CD14-positive monocyte (primary cell): ENCODE measurements at places on chromosomes 16 and 17. TPM values are rescaled to one million over a fixed set of nuclear protein-coding genes. Genes with fewer than 3 reads are reported as not detected.

GRCh38 chr16:57044931-57045693 is 47.3 kb upstream of the CPNE2 start:
- peaks cover 49% of the 10 kb centered on the region for H3K36me3 ChIP-seq
- peak overlapping the region; percentile 68 for H3K27ac ChIP-seq
- H3K4me1 ChIP-seq = peaks cover 55% of the 10 kb centered on the region
- H3K4me3 ChIP-seq = peak overlapping the region; percentile 16

- DNase-seq = no peak
- no peaks in the 10 kb centered on the region for H3K27me3 ChIP-seq
- H3K36me3 ChIP-seq = no peaks in the 10 kb centered on the region
- H3K4me3 ChIP-seq = no peak overlapping the region
- H3K27ac ChIP-seq = no peak overlapping the region
These were observed 1.3 kb upstream of the CCL16 start for GRCh38 chr17:35982409-35983191.

HAS3 gene
- polyA plus RNA-seq = not detected

DNA sequence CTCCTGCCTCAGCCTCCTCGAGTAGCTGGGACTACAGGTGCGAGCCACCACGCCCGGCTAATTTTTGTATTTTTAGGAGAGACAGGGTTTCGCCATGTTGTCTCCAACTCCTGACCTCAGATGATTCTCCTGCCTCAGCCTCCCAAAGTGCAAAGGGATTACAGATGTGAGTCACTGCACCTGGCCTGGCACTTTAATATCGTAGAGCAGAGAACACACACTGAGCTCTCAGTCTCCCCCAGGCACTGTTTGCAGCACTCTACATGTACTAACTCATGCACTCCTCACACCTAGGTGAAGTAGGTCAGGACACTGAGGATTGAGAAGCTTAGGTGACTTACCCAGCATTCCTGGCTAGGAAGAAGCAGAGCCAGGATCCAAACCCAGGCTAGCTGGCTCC is 15.0 kb downstream of the C17orf100 start:
- DNase-seq = no peak
- peaks cover 2% of the 10 kb centered on the region for H3K4me1 ChIP-seq
- H3K27ac ChIP-seq = no peak overlapping the region
- no peaks in the 10 kb centered on the region for H3K36me3 ChIP-seq
- no peak overlapping the region for H3K4me3 ChIP-seq

SPIRE2 gene
- polyA plus RNA-seq = 0.99 and 1.2 TPM in 2 replicates

DNA sequence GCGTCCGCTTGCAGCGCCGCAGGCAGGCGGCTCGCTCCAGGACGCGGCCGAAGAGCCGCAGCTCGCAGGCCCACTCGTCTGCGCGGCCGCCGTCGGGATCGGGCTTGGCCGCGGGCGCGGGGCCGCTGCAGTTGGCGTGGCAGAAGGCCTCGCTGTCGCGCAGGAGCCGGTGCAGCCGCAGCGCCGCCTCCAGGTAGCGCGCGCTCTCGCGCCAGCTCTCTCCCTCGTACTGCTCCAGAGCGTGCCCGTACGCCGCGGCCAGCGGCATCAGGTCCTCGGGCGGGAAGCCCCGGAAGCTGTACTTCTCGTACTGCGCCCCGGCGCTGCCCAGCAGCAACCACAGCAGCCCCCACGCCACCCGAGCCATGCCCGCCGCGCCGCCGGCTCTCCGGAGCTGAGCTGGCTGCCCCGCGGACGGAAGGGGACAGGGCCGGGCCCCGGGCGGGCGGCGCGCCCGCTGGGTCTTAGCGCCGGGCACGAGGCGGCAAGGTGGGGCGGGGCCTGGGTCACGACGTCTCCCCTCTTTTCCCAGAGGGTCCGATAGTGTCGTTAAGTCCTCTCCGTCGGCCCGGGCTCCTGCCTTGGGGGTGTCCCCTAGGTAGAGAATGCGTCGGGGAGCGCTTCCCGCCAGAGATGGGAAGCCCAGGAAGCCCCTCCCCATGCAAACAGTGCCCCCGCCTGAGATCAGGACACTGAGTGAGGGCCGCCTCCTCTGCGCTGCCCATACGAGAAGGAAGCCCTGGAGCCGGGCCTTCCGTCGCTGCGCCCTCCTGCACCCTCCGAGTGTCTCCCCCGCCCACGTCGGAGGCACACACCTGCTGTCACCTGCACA is at the start of gene P3H4:
TSS of gene P3H4 (minus strand) at position 401 of the 832 bp plus-strand sequence. CDS start at position 367, 34 bp downstream.
- peaks cover 9% of the 10 kb centered on the region for H3K27me3 ChIP-seq
- DNase-seq = peak; percentile 76
- H3K36me3 ChIP-seq = no peaks in the 10 kb centered on the region
- peak within 1 kb of the TSS; percentile 80 for H3K4me3 ChIP-seq

DNA sequence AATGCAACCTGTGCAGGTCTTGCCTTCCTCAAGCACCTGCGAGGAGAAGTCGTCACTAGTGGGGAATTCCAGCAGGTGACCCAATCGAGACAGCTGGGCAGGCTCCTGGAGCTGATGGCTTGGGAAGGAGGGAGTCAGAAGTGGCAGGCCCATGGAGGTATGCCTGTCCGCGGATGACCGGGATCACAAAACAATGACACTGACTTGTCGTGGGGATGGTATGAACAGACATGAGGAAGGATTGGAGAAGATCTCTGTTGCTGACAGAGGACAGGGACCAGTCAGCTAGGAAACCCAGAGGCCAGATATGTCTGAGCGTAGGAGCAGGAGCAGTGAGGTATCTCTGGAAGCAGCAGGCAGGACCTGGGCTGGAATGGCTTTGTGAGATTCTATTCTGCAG is 233.3 kb downstream of the SOX9 start:
- no peaks in the 10 kb centered on the region for H3K27me3 ChIP-seq
- no peak for DNase-seq
- no peaks in the 10 kb centered on the region for H3K36me3 ChIP-seq

DNA sequence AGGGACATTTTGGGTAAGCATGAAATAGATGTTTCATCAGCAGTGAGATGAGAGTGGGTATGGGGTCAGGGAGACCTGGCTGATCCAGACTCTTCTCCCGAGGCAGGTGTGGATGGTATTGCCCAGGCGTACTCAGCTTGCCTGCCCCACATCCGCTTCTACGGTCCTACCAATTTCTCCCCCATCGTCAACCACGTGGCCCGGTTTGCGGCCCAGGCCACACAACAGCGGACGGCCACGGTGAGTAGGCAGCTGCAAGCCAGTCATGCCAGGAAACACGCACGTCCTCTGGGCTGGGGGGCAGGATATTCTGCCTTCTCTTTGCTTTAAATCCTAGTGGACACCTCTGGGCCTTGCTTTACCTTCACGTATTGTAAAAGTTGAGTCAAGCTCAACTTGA is 44.7 kb downstream of the CPNE2 start:
- no peak for DNase-seq
- H3K36me3 ChIP-seq = peaks cover 17% of the 10 kb centered on the region
- H3K27me3 ChIP-seq = no peaks in the 10 kb centered on the region
- no peak overlapping the region for H3K4me3 ChIP-seq

DNA sequence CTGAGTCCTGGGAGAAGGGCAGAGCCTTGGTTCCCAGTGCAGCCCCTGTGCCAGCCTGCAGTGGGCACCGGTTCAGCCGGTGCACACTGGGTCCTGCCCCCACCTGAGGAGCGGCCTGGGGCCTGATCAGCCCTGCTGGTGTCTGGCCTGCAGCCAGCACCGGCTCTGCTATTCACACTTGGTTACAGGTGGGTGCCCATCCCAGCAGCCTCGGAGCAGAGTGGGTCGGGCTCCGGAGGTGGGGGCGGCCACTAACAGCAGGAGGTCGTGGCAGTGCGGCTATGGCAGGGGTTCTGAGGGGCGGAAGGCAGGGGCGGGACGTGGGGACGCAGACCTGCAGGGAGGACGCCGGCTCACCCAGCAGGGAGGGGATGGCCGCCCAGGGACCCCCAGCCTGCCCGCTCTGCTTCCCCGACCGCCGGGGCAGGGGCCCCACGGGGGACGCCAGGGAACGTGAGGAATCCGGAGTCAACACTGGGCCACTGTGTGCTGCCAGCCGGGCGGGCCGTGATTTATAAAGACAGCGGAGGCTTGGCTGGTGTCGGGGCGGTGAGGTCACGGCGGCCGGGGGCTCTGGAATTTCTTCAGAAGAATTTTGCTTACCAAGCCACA is 20.3 kb downstream of the METRNL start:
- no peak overlapping the region for H3K27ac ChIP-seq
- H3K27me3 ChIP-seq = peaks cover 3% of the 10 kb centered on the region
- H3K4me1 ChIP-seq = peaks cover 32% of the 10 kb centered on the region
- no peak overlapping the region for H3K4me3 ChIP-seq

- no peaks in the 10 kb centered on the region for H3K27me3 ChIP-seq
- no peak overlapping the region for H3K4me3 ChIP-seq
- peak overlapping the region; percentile 57 for H3K27ac ChIP-seq
- no peak for DNase-seq
These were observed 127.7 kb downstream of the XYLT1 start for GRCh38 chr16:17343028-17343427.

DNA sequence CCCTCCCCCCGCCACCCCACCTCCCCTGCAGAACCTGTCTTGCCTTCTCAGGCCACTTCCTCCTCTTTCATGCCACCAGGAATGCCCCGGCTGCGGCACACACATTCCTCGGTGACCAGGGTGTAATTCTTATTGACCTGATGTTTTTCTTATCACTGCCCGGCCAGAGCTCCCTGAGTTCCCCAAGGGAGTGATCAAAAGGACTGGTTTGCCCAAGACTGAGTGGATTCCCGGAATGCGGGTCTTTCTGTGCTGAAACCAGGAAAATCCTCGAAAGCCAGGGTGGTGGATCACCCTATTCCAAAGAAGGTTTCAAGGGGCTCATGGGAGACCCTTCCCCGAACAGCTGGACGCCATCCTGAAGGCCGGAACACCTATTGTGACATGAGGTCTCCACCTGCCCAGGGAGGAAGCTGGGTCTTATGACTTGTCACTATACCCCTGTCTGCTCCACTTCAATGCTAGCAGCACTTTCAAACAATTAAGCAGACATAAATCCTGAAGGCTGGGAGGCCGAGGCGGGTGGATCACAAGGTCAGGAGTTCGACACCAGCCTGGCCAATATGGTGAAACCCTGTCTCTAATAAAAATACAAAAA is 53.0 kb upstream of the RPL38 start:
- no peaks in the 10 kb centered on the region for H3K4me1 ChIP-seq
- no peaks in the 10 kb centered on the region for H3K27me3 ChIP-seq
- no peak overlapping the region for H3K27ac ChIP-seq
- no peak for DNase-seq
- H3K4me3 ChIP-seq = no peak overlapping the region

- DNase-seq = no peak
- H3K27me3 ChIP-seq = no peaks in the 10 kb centered on the region
- H3K27ac ChIP-seq = peak overlapping the region; percentile 85
- H3K4me3 ChIP-seq = peak overlapping the region; percentile 59
These were observed 1.6 kb downstream of the ZNF598 start for GRCh38 chr16:2008009-2008526.

KCNG4 gene
- polyA plus RNA-seq = not detected

- H3K27me3 ChIP-seq = no peaks in the 10 kb centered on the region
- no peaks in the 10 kb centered on the region for H3K36me3 ChIP-seq
- H3K4me1 ChIP-seq = no peaks in the 10 kb centered on the region
These were observed 227.2 kb upstream of the MON1B start for GRCh38 chr16:76963614-76964315.

DNA sequence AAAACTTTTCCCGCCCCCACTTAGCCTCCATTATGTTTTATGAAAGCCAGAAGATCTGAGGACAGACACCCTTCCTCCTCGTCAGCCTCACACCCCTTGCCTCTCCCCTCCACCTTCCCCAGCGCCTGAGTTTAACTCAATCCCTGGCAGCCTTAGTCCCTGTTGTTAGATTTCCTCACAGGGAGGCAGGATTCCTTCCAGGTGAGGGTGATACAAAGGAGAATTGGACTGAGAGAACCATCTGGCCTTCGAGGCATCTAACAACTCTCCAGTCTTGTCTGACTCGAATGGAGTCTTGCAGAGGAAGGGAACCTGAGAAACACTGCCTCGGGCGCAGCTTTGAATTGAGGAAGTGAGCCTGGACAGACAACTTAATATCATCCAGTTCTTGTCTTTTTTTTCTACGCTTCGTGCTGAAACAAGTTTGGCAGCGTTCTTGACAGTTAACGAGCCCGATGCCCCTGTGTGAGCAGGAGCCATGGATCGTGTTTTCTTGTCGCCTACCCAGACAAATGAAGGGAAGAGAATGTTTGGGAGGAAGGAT is 1.3 kb upstream of the ZNF768 start:
- peaks cover 39% of the 10 kb centered on the region for H3K4me1 ChIP-seq
- peak overlapping the region; percentile 85 for H3K27ac ChIP-seq
- H3K27me3 ChIP-seq = no peaks in the 10 kb centered on the region
- H3K36me3 ChIP-seq = peaks cover 27% of the 10 kb centered on the region

- H3K4me3 ChIP-seq = no peak overlapping the region
- H3K27me3 ChIP-seq = no peaks in the 10 kb centered on the region
- H3K36me3 ChIP-seq = no peaks in the 10 kb centered on the region
These were observed 66.9 kb downstream of the COPRS start for GRCh38 chr17:31792007-31792585.

DNA sequence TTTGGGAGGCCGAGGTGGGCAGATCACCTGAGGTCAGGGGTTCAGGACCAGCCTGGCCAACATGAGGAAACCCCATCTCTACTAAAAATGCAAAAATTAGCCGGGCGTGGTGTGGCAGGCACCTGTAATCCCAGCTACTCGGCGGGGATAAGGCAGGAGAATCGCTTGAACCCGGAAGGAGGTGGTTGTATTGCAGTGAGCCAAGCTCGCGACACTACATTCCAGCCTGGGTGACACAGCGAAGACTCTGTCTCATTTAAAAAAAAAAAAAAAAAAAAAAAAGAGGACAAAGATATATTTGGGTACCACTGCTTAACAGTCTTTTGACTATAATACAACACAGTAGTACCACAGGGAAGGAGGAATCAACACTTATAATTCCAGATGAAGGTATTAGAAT is 9.2 kb downstream of the CNOT1 start:
- no peak overlapping the region for H3K27ac ChIP-seq
- no peak overlapping the region for H3K4me3 ChIP-seq
- no peak for DNase-seq
- no peaks in the 10 kb centered on the region for H3K4me1 ChIP-seq
- H3K36me3 ChIP-seq = peaks cover 90% of the 10 kb centered on the region

DNA sequence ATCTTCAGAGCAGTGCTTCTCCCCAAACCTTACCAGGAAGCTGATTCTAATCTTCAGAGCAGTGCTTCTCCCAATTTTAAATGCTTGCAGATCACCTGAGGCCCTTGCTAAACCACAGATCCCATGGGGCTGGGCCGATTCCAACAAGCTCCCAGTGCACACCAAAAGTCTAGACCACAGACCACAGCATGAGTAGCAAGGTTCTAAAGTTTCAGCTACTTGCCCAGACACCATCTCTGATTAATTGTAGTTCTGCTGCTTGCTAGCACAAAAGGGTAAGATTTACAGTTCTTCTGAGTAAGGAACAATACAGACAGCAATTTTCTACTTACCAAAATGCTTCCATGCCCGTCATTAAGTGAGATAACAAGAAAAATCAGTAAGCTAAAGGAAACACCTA is 12.2 kb downstream of the CLEC3A start:
- no peak for DNase-seq
- no peak overlapping the region for H3K4me3 ChIP-seq
- H3K27me3 ChIP-seq = no peaks in the 10 kb centered on the region
- H3K4me1 ChIP-seq = no peaks in the 10 kb centered on the region
- H3K27ac ChIP-seq = no peak overlapping the region

C17orf107 gene
- polyA plus RNA-seq = 4.1 and 5.1 TPM in 2 replicates

- DNase-seq = no peak
- no peaks in the 10 kb centered on the region for H3K4me1 ChIP-seq
- no peaks in the 10 kb centered on the region for H3K36me3 ChIP-seq
- no peaks in the 10 kb centered on the region for H3K27me3 ChIP-seq
- no peak overlapping the region for H3K27ac ChIP-seq
These were observed 368.8 kb upstream of the CDH8 start for GRCh38 chr16:62404842-62405611.

- no peaks in the 10 kb centered on the region for H3K36me3 ChIP-seq
- no peak overlapping the region for H3K4me3 ChIP-seq
- no peak for DNase-seq
- H3K27me3 ChIP-seq = no peaks in the 10 kb centered on the region
- no peaks in the 10 kb centered on the region for H3K4me1 ChIP-seq
These were observed 181.5 kb upstream of the GSE1 start for GRCh38 chr16:85431431-85432124.
